Mucosa of descending colon (tissue), 3 donors: ENCODE measurements at places on chromosomes 12 and 14.

DNA sequence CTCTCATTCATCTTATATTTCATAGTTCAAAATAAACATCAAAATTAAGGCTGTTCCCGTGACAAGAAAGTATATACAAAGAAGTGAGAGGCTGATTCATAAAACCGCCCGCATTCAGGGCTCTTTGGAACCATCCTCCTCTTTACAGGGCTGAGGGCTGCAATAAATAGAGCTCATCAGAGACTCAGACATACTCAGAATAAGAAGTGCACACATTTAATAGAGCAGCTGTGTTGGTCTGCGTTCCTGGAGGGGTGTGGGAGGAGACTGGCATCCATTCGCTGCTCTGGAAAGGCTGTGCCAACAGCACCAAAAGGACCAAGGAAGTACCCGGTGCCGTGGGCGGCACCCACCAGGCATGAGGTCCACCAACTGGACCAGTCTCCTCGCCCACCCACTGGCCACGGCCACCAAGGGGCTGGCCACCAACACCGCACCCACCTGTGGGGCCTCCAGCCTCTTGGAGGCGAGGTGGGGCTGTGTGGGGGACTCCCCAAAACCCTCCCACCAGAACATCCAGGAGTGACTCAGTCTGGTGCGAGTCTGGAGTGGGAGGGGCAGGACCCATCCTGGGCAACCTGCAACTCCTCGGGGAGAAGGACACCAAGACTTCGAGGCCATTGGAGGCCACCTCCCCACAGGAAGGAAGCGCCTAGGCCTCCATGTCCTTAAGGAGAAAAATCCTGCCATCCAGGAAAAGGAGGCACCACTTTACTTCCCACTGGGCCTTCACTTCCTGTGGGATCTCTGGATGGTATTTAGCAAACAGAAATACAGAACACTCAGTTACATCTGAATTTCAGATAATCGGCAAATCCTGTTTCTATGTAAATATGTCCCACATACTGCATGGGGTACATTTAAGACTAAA is 32.7 kb downstream of the VCPKMT start:
- DNase-seq: peak; percentile 1

GRCh38 chr14:58808828-58809227 is 171.1 kb downstream of the DACT1 start:
- DNase-seq: peak; percentile 28

GRCh38 chr14:101230161-101230850 is 326.8 kb upstream of the RTL1 start:
- DNase-seq: no peak

DNA sequence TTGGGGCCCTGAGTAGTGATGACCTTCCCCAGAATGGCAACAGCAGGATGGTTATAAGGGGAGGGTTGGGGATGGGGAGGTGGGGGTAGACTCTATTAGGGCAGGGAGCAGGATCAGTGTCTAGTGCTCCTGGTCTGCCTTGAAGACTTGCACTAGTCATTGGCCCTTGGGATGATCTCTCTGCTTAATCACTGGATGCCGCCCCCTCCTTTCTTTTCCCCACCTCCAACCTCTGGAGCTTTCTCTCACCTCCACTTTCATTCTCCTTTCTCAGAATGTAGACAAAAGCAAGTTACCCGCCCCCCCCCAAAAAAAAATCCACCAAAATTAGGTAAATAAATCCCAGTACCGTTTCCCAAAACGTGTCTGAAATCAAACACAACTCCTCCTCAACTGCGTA is 2.8 kb upstream of the KCNK10 start:
- DNase-seq: no peak

DNA sequence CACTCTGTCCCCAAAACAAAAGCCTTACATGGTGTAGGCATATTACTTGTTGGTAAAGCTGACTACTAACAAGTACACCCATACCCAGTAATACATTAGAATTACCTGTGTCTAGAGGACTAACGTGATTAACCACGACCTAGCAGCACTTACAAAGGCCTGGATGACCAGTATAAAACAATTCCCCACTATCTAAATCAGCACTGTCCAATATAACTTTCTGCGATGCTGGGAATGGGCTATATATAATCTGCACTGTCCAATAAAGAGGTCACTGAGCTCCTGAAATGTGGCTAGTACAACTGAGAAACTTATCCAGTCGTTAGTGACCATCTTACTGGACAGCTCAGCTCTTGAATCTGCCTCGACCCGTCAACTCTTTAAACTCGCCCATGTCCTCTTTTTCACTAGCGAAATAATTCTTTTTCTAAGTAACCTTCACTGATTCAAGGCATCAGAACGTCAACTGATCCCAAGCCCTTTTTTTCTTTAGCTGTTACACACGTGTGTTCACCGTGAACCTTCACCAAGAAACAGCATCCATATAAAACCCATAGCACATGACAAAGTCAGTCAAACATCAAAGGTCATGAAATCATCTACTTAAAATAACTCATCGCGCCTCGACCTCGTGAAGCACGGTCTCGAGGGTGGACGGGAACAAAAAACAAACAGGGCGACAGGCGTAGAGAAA is 905 bp upstream of the CIPC start:
- DNase-seq: no peak

DNA sequence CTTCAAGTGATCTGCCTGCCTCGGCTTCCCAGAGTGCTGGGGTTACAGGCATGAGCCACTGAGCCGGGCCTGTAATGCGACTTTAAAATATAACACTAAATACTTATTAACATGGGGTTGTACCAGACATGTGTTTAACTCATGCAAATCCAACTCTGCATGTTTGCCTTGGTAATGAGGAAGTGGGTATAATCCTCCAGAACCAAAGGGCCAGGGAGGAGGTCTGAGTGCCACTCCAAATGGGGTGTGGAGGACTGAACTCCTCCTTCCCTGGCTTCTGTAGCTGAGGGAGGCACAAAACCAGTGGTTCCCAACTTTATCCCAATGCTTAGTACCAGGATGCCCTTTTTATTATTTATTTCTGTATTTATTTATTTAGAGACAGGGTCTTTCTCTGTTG is 61.6 kb upstream of the MED13L start:
- DNase-seq: no peak

- DNase-seq: no peak
Measured at GRCh38 chr12:30792648-30793499, 38.1 kb upstream of the CAPRIN2 start.

DNA sequence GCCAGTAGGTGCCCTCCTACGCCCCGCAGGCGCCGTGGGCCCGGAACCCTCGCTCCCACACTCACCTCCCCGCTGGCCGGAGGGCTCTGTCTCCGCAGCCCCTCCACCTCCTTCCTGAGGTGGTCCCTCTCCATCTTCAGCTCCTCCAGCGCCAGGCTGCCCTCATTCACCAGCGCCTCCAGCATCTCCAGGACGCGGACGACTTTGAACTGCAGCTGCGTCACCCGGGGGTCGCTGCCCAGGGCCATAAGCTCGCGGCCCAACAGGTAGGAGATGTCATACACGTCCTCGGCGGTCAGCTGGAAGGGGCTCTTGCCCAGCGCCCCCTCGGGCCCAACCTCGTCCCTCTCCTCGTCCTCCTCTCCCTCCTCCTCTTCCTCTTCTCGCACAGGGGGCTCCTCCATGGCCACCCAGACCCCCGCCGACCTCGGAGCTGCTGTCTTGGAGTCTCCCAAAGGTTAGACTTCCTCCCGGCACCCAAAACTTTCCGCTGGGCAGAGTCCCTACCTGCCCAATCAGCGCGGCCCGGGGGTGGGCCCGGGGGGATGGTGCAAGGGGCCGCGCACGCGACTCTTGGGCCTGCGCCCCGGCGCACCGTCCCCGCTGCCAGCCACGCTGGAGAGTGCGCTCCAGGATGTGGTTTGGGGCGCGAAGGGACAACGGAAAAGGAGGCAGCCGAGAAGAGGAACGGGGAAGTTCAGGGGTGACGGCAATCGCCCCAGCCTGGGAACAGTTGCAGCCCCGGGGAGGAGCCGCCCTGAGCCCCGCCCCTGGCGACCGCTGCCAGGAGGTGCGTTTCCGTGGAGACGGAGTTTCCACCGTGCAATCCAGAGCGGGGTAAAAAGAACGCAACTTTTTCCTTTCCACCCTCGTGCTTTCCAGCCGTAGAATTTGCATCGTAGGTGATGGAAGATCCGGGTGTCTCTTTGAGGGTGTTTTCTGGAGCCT is at the start of gene RILPL2:
RILPL2 (minus strand) TSS at position 668 of the 948 bp plus-strand sequence; CDS start at position 404, 264 bp downstream.
- peak; percentile 92 for DNase-seq

- DNase-seq: no peak
Measured at GRCh38 chr12:32902287-32902997, 5.9 kb upstream of the PKP2 start.

GRCh38 chr12:68750506-68750905 is 4.5 kb downstream of the SLC35E3 start:
- DNase-seq: no peak

DNA sequence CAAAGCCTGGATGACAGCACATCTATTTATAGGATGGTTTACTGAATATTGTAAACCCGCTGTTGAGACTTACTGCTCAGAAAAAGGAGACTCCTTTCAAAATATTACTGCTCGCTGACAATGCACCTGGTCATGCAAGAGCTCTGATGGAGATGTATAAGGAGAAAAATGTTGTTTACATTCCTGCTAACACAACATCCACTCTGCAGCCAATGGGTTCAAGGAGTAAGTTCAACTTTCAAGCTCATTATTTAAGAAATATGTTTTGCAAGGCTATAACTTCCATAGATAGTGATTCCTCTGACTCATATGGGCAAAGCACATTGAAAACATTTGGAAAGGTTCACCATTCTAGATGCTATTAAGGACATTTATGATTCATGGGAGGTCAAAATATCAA is 201.7 kb downstream of the SNAPC1 start:
- DNase-seq: no peak

DNA sequence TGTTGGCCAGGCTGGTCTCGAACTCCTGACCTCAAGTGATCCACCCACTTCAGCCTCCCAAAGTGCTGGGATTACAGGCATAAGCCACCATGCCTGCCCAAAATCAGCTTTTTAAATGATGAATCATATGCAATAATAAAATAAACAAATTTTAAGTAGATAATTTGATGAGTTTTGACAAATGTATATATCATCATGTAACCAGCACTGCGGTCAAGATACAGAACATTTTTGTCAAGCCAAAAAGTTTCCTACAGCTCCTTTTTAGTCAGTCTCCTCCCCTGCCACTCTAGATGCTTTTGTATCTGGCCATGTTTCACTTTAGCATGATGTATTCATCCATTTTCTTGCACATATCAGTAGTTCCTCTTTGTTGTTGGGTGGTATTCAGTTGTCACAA is 17.2 kb downstream of the FRMD6 start:
- no peak for DNase-seq

- no peak for DNase-seq
Measured at GRCh38 chr14:52706286-52706685, 714 bp upstream of the PSMC6 start.

- no peak for DNase-seq
Measured at GRCh38 chr12:30617346-30618016, 78.2 kb downstream of the IPO8 start.

- no peak for DNase-seq
Measured at GRCh38 chr14:58200480-58200841, 512 bp downstream of the ACTR10 start.

DNA sequence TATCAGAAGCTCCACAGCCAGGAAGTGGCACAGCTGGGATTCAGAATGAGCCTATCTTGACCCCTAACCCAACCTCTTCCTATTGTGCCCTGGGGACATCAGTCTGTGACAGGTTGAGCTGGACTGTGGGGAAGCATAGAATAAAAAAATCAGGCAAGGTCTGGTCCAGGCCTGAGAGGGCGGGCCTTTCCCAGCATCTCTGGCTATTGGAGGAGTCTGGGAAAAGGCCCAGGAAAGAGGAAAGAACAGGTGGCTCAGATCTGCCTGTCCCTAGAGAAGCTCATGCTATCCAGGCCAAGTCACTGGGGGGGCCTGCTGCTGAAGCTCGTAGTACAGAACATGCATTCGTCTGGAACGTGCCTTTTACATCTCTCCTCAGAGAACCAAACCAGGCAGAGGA is 100.5 kb downstream of the PPM1H start:
- no peak for DNase-seq

DNA sequence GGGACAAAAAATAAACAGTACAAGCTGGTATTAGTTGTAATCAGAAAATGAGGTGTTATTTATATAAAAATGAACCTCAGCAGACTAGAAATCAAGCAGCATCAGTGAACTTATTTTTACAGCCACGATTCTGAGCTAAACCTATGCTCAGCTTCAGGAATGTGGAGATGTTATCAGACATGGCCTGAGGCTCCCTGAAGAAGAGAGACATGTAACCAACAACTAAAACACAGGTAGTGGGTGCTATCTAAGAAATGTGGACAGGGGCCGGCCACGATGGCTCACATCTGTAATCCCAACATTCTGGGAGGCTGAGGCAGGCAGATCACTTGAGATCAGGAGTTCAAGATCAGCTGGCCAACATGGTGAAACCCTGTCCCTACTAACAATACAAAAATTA is 534.3 kb downstream of the VRK1 start:
- DNase-seq: no peak

- peak; percentile 82 for DNase-seq
Measured at GRCh38 chr14:73764406-73765280, 50.5 kb upstream of the PNMA1 start.

- DNase-seq: no peak
Measured at GRCh38 chr14:87043667-87044200, 949.2 kb downstream of the GALC start.
